Stimulated activated CD4-positive, alpha-beta T cell treated with anti-CD3 and anti-CD28 coated beads, Interleukin-2, amount 100 ng/mL, for 24 hours (primary cell): ENCODE measurements at places on chromosomes 16 and 17.
A peak's percentile ranks its signal among the peaks of the same experiment; 100 is the strongest.

- DNase-seq, result no peak
Measured at GRCh38 chr17:37225465-37225864, 150.3 kb upstream of the C17orf78 start.

GRCh38 chr16:88118376-88118775 is 167.1 kb downstream of the BANP start:
- no peak for DNase-seq

DNA sequence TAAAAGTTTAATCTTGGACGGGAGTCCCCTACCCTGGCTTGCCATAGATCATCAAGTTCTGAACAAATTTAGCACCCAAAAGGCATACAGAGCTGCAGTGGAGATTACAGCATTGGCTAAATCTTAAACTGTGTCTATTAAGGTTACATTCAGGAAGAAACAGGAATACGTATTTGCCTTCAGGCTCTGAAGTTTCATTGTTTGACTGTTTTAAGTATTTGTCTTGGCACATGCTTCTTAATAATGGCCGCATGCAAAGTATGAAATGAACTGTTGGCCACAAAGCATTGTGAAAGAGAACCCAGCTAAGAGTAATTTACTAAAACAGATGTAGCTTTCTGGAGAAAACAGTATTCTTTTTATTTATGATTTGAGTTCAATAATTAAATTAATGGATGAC is 63.9 kb upstream of the CNEP1R1 start:
- no peak for DNase-seq

- no peak for DNase-seq
Measured at GRCh38 chr17:52532373-52532772, 373.9 kb upstream of the CA10 start.

DNA sequence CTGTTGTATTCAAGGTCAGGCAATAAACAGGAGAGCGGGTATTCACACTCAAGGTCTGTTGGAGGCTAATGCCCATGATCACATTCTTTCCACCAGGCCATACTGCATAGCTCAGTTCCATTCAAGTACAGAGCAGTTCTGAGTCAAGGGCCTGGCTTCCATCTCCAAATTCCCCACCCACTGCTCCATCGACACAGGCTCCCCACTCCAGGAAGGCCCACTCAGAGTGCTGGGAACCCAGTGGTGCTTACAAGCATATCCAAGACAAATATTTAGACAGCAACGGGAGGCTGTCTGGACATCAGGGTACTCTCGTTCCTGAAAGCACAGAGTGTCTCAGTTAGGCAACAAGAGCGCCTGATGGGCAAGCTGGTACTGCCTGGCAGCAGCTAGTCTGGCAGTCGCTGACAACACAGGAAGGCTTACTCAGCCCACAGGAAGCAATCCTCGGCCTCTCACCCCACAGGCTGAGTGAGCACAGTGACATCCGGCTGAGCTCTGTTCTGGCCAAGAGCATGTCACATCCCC is 40.9 kb downstream of the RFFL start:
- peak; percentile 76 for DNase-seq

- DNase-seq, result no peak
Measured at GRCh38 chr17:45336390-45337182, 19.8 kb upstream of the MAP3K14 start.

DNA sequence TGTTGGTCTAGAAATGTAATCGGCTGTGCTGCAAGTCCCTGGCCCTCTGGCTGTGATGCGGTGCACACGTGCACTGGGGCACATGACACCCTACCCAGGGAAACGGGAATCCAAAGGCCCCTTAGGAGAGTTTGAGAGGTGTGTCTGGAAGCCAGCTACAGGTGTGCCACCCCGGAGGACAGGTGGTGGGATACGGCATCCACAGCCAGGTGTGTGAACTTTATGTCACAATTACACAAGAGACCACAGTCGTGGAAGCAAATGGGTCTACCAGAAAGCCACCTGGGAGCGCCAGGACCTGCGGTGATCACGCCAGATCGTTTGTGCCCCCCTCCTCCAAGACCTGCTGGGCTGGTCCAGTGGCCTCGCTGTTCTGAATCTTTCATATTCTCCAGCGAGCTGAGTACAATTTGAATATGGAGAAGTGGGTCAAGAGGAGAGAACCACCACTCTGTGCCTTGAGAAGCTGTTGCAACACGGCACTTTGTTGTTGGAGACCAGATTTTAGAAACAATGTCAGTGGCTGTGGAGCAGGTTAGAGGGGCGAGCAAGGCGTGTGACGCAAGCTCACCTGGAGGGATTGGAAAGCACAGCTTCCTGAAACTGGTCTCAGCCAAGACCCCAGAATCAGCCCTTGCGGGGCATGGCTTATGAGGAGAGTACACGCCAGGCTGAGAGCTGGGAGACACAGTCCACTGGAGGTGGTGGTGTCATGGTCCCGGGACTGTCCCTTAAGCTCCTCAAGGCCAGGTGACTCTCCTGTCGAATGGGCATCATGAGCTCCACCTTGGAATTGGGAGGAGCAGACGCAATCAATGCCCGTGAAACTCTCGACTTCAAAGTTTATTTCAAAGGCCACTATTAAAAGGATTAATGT is 37.4 kb downstream of the COX4I1 start:
- DNase-seq, result no peak

- DNase-seq, result no peak
Measured at GRCh38 chr16:57380671-57381462, 8.6 kb downstream of the CX3CL1 start.

GRCh38 chr17:76384987-76385891 is 830 bp downstream of the SPHK1 start:
- DNase-seq, result peak; percentile 42

- no peak for DNase-seq
Measured at GRCh38 chr17:58730937-58731336, 24.7 kb upstream of the PPM1E start.

- no peak for DNase-seq
Measured at GRCh38 chr16:87032554-87032953, 284.6 kb downstream of the C16orf95 start.

DNA sequence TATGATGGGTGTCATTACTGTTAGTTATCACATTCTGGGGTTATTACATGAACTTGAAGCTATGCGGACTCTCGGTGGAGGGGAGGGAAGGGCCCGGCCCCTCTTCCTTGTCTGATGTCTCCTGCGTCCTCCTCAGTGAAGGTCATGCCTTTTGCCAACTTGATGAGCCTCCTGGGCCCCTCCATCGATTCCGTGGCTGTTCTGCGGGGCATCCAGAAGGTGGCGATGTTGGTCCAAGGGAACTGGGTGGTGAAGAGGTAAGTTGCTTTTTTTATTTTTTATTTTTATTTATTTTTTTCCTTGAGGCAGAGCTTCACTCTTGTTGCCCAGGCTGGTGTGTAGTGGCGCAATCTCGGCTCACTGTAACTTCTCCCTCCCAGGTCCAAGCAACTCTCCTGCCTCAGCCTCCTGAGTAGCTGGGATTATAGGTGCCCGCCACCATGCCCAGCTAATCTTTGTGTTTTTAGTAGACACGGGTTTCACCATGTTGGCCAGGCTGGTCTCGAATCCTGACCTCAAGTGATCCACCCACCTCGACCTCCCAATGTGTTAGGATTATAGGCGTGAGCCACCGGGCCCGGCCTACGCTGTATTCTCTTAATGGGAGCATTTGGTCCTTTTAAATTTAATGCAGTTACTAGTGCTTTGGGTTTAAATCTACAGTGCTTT is 21.6 kb downstream of the POLR3E start:
- DNase-seq, result peak; percentile 66

GRCh38 chr17:73231395-73231794 is 30.3 kb downstream of the CPSF4L start:
- DNase-seq, result no peak

GRCh38 chr16:57072616-57073275 is 19.6 kb upstream of the CPNE2 start:
- DNase-seq, result no peak

- DNase-seq, result no peak
Measured at GRCh38 chr16:8950580-8951077, 13.1 kb downstream of the USP7 start.
